ENCODE measurements at places on chromosomes 3 and 15. TPM values are rescaled to one million over a fixed set of nuclear protein-coding genes. Genes with fewer than 3 reads are reported as not detected.

The HRH1 gene
- total RNA-seq: 12.0 TPM

The ACTRT3 gene
- total RNA-seq: 1.2 TPM

The ADGRG7 gene
- total RNA-seq: not detected

The DUOX1 gene
- 327 TPM for total RNA-seq

The P2RY14 gene
- 7.2 TPM for total RNA-seq

The LRTM1 gene
- total RNA-seq: not detected

GRCh38 chr3:158460926-158461325, 110.1 kb upstream of the MLF1 start:
- H3K27ac ChIP-seq: no peak overlapping the region
- H3K27me3 ChIP-seq: no peaks in the 10 kb centered on the region
- no peak overlapping the region for H3K4me3 ChIP-seq
- H3K36me3 ChIP-seq: no peaks in the 10 kb centered on the region
- DNase-seq: no peak
- no peaks in the 10 kb centered on the region for H3K4me1 ChIP-seq

GRCh38 chr3:48930590-48930989, 11.9 kb downstream of the ARIH2 start:
- H3K36me3 ChIP-seq: peaks cover 70% of the 10 kb centered on the region
- no peak overlapping the region for H3K27ac ChIP-seq
- no peak overlapping the region for H3K4me3 ChIP-seq
- peaks cover 45% of the 10 kb centered on the region for H3K4me1 ChIP-seq

- no peak for DNase-seq
- no peak overlapping the region for H3K4me3 ChIP-seq
- no peaks in the 10 kb centered on the region for H3K36me3 ChIP-seq
- no peaks in the 10 kb centered on the region for H3K27me3 ChIP-seq
- H3K4me1 ChIP-seq: no peaks in the 10 kb centered on the region
These were observed 62.9 kb upstream of the THSD4 start for GRCh38 chr15:71052356-71052755.

GRCh38 chr15:95448531-95449229, 881.8 kb upstream of the NR2F2 start:
- no peaks in the 10 kb centered on the region for H3K4me1 ChIP-seq
- H3K36me3 ChIP-seq: no peaks in the 10 kb centered on the region
- DNase-seq: no peak
- H3K27ac ChIP-seq: no peak overlapping the region
